ENCODE measurements at places on chromosomes 7 and 10. TPM values are rescaled to one million over a fixed set of nuclear protein-coding genes. Genes with fewer than 3 reads are reported as not detected.

DNA sequence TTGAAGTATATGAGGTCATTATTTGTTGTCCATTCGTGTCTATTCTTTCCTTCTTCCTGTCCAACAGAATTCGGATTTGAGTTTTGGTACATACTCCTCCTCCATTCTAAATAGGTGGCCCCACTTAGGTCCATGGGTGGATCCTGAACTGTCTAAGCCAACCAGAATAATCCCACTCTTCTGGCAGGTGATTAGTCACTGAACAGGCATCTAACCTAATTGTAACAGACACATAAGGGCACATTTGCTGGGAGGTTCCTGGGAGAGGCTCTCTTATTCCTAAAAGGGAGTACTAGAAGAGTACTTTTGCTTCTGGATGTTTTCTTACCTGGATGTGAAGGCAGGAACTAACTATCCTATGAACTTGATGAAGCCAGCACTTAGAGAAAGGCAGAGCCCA lies 16.8 kb downstream of the LRRC72 start:
- DNase-seq = no peak

DNA sequence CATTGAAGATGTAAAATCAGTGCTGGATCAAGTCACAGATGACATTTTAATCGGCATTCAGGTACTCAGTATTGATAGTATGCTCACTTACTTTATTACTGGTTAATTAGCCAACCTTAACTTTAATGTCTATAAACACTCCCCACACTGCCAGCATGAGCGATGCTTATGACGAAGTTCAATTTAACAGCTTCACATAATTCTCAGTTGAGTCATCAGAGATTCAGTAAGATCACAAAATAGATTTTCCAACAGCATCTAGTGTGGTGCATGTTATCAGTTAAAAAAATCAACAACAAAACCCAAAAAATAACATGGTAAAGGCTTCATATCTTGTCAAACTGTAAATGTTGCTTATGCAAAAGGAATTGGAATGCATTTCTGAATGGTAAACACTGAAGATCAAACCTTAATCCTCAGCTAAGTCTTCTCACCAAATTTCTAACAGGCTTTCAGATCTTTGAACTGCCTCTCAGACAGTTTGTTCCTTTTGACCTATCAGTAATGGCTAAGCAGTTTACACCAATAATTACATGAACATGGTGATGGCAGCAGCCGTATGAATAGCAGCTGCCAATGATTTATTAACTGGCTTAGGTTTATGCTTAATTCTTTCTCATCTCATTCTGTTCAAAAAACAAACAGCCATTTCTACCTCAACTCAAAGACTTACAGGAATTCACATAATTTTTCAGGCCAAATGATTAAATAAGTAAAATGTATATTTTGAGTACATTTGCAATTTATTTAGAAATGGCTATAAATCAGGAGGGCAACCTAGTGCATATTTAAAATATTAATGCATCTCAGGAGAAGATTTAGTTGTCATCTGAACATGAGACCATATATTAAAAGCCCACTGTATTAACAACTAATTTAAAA lies 98.5 kb downstream of the CABCOCO1 start:
- DNase-seq = no peak

C7orf33 gene
- polyA plus RNA-seq = not detected

TAS2R3 gene
- not detected for polyA plus RNA-seq

GRCh38 chr7:26144184-26145080 lies 7.6 kb upstream of the NFE2L3 start:
- DNase-seq = no peak

CXCL12 gene
- 40.4 TPM for polyA plus RNA-seq

- DNase-seq = no peak
Measured at GRCh38 chr10:86344714-86345161, 21.9 kb downstream of the GRID1 start.

DNA sequence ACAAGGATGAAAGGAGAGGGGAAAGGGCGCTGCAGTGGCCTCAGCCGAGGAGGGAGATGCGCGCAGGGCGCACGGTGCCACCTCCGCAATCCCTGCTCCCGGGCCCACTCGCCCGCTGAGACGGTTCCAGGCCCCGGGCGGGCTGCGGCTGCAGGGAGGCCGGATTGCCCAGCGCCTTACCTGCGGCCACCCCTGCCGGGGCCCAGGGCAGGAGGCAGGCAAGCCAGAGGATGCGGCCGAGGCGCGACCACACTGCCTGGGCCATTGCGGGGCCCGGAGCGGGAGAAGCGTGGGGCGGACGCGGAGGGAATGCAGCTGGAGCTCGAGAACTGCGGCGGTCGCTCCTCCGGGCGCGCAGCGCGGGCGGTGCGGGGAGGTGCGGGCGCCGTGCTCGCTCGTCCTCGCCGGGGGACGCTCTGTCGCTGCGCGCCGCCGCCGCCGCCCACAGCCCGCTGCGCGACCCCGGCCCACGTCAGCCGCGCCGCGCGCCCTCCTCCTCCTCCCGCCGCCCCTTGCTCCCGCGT lies at the start of gene TMEM130:
TSS of gene TMEM130 (minus strand) at position 418 of the 524 bp plus-strand sequence. CDS start at position 265, 153 bp downstream.
- DNase-seq = peak; percentile 34

- DNase-seq = no peak
Measured at GRCh38 chr7:126728967-126729366, 523.8 kb downstream of the GRM8 start.

SCART1 gene
- polyA plus RNA-seq = 1.1 TPM

- no peak for DNase-seq
Measured at GRCh38 chr7:91182819-91183764, 81.1 kb upstream of the FZD1 start.

DNA sequence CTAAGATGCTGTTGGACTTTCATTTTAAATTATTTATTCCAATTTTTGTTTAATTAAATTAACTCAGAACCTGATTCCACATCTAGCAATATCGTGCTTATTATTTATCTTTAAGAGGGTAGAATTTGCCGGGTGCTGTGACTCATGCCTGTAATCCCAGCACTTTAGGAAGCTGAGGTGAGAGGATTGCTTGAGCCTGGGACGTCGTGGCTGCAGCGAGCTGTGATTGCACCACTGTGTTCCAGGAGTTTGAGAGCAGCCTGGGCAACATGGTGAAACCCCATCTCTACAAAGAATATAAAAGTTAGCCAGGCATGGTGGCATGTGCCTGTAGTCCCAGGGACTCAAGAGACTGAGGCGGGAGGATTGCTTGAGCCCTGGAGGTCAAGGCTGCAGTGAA lies 47.8 kb downstream of the ZFAND4 start:
- no peak for DNase-seq

ARPC1B gene
- 20.0 TPM for polyA plus RNA-seq

- no peak for DNase-seq
Measured at GRCh38 chr7:2145835-2146580, 86.7 kb downstream of the MAD1L1 start.

- DNase-seq = no peak
Measured at GRCh38 chr10:109934958-109935793, 11.9 kb upstream of the XPNPEP1 start.

H2BK1 gene
- polyA plus RNA-seq = not detected

DNA sequence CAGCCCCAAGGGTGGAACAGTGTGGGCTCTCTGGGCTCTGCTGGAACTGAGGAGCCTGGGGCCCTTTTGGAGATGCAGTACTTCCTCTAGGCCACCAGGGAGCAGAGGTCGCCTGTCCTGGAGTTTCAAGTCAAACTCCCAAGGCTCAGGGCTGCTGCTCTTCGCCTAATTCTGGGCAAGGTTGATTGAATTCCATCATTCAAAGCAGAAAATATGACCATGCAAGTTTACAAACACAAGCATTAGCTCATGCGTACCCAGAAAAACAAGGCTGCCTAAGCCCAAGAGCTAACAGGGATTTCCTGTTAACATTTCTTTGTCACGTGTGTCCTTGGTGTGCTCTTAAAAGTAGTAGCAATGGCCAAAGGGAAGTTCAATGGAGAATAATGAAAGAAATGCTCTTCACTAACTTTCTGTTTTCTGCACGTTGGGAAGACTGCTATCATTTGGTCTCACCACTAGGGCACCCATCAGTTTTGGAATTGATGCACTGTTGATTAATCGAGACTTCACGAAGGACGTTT lies 20.1 kb downstream of the LDB3 start:
- DNase-seq = peak; percentile 77

SEM1 gene
- polyA plus RNA-seq = 74.3 TPM

DNA sequence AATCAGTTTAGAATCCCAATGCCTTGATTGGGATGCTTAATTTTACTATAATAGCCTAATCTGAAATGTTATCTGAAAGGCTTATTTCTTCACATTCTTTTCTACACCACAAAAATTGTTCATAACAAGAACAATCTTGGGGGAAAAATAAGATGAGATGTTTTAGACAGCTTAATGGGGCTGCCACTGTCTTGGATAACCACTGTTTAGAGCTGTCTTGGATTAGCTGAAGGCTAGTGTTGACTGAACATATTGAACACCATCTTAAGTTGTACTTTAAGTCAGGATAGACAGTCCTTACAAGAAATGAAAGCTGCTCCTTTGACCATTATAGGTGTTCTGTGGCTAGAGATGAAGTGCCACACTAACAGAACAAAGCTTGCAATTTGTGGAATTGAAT lies 501.3 kb downstream of the GFRA1 start:
- no peak for DNase-seq

MBL2 gene
- polyA plus RNA-seq = not detected

Measured in psoas muscle (tissue), 8 donors.